ENCODE measurements at places on chromosomes 6 and 20. TPM values are rescaled to one million over a fixed set of nuclear protein-coding genes. Genes with fewer than 3 reads are reported as not detected.

Gene MYO6
- polyA plus RNA-seq, result 10.8 TPM

Gene FOXF2
- 17.3 TPM for polyA plus RNA-seq

DNA sequence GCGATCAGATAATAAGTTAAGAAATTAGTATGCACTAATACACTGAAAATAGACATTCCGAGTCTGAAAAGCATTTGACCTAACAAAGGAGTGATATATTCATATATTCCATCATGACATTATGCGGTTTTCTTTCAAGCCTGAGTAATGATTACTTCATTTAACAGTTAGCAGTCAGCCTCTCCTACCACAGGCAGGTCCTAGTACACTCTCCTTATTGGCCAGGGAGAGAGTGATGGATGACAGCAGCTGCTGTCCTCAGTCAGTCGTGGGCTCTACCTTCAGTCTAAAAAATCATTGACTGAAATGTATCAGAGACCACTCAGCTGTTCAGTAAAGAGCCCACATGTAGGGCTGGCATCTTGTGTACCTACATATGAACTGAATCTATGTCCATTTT lies 33.2 kb upstream of the VGLL2 start:
- no peak for DNase-seq

- no peak for DNase-seq
Measured at GRCh38 chr6:159116343-159116742, 52.9 kb upstream of the FNDC1 start.

GRCh38 chr6:31094389-31094881 lies 17.9 kb downstream of the C6orf15 start:
- DNase-seq, result no peak
